ENCODE measurements at places on chromosomes 3 and 15.

DNA sequence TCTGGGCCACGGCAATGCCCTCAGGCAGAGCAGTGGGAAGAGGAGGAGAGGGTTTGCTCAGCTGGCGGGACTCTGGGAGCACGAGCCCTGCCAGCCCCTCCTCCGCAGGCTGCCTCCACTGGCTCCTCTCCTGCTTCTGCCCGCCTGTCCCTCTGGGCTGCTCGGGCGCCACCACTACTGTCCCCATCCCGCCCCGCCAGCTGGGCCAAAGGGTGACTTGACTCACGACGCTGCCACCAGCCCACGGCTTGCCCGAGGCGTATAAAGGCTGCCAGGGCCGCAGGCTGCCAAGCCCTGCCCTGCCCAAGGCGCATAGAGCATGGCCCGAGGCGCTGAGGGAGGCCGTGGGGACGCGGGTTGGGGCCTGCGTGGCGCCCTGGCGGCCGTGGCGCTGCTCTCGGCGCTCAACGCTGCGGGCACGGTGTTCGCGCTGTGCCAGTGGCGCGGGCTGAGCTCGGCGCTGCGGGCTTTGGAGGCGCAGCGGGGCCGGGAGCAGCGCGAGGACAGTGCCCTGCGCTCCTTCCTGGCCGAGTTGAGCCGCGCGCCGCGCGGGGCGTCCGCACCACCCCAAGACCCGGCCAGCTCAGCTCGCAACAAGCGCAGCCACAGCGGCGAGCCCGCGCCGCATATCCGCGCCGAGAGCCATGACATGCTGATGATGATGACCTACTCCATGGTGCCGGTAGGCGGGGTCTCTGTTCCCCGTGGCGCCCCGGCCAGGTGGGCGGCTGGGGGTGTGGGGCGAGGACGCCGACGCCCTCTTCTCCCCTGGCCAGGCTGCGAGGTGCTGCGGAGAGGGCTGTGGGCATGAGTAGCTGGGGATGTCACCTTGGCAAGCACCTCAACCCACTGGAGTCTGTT lies at the start of gene GLDN:
GLDN (plus strand) TSS at position 290 of the 861 bp plus-strand sequence; CDS start at position 320, 30 bp downstream.
- DNase-seq, result peak; percentile 23

GRCh38 chr3:113844622-113845222 lies 6.1 kb downstream of the GRAMD1C start:
- DNase-seq, result peak; percentile 46

GRCh38 chr15:101458158-101458900 lies 31.2 kb downstream of the PCSK6 start:
- no peak for DNase-seq

DNA sequence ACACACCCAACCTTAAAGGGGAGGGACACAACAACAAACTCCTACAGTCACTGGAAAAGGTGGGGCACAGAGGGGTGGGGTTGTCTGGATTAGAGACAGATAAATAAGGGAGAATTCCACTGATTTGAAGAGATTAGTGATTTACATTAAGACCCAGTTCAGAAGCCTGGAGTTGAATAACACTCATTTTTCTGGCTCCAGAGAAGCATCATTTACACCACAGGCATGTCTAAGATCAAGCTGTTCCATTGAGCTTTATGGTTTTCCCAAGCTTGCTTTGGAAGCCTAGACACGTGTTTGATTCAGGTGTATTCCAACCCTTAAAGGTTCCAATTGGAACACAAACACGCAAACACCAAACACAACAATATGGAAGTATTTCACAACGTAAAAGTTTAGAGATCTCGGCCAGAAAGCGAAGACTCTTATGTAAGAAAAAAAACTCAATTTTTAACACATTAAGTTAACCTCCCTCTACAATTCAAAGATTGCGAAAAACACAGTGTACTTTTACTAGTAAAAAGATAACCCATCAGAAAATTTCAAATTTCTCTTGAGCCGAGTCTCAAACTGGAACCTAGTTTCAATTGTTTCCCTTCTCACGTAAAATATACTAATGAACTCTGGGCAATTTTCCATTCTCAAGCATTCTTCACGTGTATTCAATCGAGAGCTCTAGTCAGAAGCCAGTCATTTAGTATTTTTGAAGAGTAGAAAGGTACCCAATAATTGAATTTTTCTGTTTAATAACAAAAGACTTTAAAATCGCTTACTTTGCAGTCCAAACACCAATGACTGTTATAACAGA lies 2.1 kb downstream of the TRA2B start:
- DNase-seq, result no peak

DNA sequence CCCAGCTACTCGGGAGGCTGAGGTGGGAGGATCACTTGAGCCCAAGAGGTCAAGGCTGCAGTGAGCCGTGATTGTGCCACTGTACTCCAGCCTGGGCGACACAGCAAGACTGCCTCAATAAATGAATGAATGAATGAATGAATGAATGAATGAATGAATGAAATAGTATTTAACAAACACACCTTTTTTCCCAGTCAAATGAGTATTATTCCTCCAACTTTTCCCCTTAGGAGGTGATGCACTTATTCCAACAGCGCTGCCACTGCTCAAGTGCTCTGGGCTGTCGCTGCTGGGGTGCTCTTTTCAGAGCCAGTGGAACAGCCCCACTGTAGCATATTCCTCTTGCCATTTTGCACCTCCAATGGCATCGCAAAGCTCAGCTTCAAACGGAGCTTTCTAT lies 66.8 kb upstream of the RAD18 start:
- no peak for DNase-seq

DNA sequence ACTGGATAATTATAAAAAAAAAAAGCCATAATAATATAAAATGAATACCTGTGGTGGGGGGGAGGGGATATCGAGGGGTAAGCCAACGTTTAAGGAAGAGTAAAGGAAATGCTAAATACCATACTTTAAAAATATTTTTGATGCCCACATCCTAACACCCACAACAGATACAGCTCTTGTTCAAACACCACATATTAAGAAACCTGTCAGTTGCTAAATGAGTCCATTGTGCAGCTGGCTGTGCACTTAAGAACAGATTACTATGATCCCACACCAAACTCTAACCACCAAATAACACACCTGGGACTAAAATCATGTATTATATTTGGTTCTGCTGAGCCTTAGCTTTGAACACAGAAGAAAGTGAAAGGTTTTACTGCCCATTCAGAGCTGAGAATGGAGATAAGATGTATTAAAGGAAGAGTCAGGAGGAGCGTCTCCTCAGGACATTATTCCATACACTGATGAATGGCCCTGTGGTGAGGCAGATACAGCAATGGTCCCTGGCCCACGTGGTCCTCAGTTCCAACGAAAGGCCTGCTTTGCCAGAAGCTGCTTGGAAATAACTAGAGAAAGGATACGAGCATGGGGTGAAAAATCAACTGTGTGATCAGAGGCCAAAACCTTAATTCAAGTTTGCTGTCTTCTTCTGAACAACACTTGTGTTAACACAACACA lies 515.4 kb downstream of the FOXP1 start:
- DNase-seq, result no peak

DNA sequence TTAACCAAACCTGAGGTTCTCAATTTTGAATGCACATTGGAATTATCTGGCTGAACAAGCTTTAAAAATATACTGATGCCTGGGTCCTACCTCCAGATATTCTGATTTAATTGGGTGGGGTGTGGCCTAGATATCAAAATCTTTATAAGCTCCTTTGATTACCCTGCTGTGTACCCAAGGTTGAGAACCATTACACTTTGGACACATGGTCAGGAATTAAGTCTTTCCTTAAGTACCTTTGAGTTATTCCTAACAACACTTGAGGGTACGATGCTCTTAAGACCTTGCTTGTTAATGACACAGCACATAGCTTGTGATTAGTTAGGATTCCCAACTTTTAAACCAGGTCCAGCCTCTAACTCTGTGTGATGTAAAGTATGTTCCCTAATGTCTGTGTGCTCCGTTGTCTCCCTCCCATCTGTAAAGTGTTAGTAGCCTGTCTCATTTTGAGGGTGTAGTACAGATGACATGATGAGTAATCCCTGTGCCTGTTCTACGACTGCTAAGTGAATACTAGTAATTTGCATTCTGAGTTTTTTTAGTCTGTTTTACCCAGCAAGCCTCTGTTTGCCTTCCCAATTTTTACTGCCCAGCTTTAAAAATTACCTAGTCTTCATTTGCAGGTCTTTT lies 154.9 kb downstream of the KLHL25 start:
- no peak for DNase-seq

- no peak for DNase-seq
Measured at GRCh38 chr15:41932511-41933289, 38.8 kb upstream of the SPTBN5 start.
